ENCODE measurements at places on chromosomes 5 and 9.

- DNase-seq, result no peak
Observed at GRCh38 chr5:119037496-119038215, 33.2 kb upstream of the DMXL1 start.

DNA sequence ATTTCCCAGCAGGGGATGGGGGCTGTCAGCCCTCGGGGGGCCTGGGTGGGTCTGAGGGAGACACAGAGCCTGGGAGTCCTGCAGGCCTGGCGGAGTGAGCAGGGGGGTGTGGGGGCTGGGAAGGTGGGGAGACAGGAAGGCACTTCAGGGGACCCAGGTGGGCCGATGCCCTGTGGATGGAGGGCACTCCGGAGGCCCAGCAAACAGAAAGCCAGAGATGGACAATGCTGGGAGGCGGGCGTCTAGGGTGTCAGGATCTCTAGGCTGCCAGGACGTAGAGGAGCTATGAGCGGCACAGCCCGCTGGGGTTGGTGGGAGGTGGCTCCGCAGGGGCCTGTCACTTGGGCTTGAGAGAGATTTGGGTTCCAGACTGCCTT lies 87.6 kb upstream of the COL5A1 start:
- DNase-seq, result no peak

GRCh38 chr9:37035648-37036370 lies 1.7 kb upstream of the PAX5 start:
- DNase-seq, result no peak

- DNase-seq, result no peak
Observed at GRCh38 chr5:82910905-82911304, 166.3 kb downstream of the TMEM167A start.

DNA sequence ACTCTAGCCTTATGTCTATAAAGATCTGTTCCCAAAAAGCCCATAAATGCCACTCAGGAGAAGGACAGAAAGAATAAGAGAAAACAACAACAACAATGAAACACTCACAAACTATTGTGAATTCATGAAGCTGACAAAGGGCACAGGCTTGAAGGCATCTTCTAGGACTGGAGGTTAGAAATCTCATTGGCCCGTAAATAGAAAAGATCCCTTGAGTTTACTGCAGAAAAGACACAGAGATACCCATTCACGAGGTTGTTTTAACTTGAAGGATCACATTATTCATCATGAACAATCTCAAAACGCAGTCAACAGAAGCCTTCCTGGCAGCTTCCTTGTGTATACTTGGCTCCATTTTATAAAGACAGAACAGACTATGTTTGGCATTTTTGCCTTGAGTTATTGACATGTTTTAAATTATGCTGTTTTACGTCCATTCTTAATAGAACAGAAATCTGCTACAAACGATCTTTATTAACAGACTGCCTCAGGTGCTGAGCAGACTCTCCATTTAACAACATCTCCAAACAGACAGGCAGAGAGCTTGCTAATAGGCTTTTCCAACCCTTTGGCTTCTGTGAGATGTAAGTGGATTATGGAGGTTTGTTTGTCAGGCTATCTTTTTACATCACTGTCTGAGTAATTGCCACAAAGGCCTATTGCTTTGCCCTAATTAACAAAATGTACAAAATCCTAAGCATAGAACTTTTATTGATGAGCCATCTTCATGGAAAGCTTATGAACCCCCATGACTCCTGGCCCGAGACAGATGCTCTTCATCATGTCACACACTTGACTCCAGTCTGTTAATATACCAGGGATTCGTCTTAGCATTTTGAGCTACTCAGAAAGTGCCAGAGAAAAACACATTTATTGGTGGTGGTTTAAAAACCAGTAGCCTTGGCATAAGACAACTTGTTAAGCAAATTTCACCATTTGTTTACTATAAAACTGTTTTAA lies 735.3 kb upstream of the ZNF608 start:
- DNase-seq, result no peak

DNA sequence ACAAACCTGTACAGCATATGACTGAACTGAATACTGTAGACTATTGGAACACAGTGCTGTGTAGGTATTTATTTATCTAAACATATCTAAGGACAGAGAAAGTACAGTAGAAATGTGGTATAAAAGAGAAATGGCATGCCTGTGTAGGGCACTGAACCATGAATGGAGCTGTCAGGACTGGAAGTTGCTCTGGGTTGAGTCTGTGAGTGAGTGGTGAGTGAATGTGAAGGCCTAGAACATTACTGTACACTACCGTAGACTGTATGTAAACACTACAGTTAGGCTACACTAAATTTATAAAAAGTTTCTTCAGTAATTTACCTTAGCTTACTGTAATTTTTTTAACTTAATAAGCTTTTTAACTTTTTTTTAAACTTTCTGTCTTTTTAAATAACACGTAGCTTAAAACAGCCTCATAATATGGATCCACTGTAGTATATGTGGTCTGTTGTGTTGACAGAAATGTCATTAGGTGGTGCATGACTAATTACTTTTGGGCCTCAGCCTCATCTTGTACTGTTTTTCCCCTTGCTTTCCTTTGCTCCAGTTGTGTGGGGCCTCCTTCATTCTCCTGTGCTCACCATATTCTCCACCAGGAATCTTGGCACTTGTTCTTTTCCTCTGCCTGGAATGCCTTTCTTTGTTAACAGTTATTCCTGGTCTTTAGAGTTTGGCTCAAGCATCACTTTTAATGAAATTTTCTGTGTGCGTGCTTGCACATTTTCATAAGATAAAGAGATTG lies 8.8 kb downstream of the SPIN1 start:
- DNase-seq, result no peak

DNA sequence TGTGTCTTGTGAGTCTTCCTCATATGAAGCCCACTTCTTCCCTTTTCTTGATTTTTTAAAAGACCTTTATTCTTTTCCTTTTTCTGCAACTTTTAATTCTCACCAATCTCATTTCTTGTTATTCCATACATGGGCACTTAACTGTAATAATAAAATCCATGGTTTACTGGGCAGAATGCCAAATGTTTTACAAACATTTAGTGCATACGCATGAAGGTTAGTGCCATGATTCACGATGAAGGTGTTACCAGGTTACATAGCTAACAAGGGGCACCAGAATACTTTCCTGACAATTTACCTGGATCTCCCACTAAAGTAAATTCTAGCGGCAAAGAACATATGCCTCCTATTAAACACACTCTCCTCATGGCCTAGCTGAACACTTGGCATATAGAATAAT lies 28.5 kb downstream of the MAN2A1 start:
- DNase-seq, result no peak

DNA sequence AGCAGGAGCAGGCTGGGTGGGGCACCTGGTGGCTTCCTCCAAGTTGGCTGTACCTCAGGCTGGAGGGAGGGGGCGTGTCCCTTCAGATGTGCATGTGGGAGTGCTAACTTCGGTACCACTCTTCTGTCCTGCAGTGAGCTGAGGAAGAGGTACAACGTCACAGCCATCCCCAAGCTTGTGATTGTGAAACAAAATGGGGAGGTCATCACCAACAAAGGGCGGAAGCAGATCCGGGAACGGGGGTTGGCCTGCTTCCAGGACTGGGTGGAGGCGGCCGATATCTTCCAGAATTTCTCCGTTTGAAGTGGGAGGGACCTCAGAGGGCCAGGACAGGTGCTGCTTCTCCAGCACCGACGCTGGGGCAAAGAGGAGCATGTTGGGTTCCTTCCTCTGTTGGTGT lies 9.3 kb downstream of the NXNL2 start:
- no peak for DNase-seq

GRCh38 chr9:125246261-125246667 lies 5.1 kb upstream of the HSPA5 start:
- no peak for DNase-seq

GRCh38 chr5:170773024-170773985 lies 10.2 kb upstream of the GABRP start:
- DNase-seq, result no peak

- no peak for DNase-seq
Observed at GRCh38 chr5:75668445-75668844, 48.8 kb downstream of the POC5 start.

GRCh38 chr5:104111632-104112031 lies 549.0 kb upstream of the NUDT12 start:
- no peak for DNase-seq

- no peak for DNase-seq
Observed at GRCh38 chr5:121462441-121462840, 389.2 kb upstream of the FTMT start.

DNA sequence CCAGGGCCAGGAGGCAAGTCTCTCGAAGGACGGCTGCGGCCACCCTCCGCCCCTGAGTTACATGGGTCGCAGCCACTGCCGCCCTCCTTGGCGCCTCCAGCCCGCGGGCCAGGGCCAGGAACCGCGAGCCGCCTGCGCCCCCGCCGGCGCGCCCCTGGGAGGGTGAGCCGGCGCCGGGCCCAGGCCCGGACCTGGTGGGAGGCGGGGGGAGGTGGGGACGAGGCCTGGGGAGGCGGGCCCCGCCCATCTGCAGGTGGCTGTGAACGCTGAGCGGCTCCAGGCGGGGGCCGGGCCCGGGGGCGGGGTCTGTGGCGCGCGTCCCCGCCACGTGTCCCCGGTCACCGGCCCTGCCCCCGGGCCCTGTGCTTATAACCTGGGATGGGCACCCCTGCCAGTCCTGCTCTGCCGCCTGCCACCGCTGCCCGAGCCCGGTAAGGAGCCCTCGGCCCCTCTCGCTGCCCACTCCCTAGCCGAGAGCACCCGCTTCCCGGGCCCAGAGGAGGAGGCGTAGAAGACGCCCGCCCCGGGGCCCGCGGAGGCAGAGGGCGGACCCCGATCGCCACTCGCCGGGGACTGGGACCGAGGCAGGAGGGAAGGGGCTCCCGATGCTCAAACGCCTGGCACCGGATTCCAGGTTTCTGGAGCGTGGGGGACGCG lies at the start of gene ASS1:
Gene ASS1 (plus strand): TSS at position 397 of the 657 bp plus-strand sequence. CDS start 7,268 bp downstream, outside the sequence.
- no peak for DNase-seq

DNA sequence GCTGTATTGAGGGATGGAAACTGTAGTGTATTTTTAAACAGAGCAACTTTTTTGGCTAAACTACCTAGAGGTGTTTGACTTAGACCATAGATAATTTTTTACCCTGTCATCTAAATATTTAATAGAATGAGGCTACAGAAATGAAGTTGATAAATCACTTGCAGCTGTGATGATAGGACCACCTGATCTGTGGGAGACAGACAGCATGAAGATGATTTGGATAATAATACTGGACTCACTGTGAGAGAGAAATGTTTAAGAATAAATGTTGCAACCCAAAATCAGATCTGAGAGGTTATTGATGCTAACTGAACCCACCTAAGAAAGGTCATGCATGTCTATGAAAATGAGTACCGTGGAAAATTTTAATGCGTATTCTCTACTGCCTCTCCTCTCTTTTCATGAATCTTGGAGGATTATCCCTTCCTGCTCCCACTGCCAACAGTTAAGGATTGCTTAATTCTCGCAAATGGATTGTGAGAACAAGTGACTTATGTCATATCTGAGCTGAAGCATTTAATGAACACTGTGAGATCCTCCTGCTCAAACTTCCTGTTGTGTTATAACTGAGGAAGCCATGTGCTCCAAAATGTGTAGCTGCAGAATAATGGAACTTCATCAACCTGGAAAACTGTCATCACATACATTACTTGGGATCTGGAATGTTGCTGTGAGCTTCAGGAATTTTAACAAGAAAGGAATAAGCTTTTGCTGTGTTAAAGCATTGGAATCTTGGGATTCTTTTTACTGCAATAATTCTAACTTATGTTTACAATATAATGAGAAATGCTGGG lies 617.9 kb upstream of the CDH18 start:
- DNase-seq, result no peak

DNA sequence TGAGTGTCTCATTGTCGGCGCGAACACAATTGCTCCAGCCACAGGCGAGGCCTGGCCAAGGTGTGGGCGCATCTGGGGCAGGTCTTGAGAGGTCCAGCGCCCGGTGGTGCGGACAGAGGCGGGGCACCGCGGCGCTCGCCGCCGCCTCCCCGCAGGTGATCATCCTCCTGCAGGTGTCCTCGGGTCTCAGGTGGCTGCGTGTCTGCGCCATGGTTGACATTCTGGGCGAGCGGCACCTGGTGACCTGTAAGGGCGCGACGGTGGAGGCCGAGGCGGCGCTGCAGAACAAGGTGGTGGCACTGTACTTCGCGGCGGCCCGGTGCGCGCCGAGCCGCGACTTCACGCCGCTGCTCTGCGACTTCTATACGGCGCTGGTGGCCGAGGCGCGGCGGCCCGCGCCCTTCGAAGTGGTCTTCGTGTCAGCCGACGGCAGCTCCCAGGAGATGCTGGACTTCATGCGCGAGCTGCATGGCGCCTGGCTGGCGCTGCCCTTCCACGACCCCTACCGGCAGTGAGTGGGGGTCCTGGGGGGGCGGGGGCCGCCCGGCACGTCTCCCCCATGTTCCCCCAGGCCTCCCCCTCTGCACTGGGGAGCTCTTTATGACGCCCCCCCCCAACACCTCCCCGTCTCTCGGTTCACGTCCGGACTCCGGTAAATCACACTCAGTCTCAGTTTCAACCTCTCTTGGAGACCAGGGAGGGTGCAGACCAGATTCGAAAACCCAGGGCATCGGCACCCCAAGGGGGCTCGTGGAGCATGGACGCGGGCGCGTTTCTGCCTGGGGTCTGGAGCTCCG lies 446 bp downstream of the NXNL2 start:
- no peak for DNase-seq

DNA sequence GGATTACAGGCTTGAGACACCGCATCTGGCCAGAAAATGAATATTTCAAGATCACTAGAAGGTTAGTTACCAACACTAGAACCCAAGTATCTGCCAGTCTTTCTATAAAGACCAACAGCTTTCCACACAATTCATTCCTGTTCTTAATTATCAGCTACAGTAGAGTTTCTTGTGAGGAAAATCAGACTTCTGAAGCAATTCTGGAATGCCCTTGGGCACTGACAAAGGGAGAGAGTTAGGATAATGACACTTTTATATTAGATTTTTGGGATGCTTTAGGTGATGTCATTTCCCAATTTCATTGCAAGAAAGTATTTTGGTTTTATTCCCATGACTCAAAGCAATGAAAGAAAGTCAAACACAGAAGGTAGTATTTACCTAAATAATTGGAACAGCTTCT lies 497.0 kb upstream of the TUSC1 start:
- no peak for DNase-seq

- DNase-seq, result no peak
Observed at GRCh38 chr5:115514220-115514619, 30.4 kb downstream of the FEM1C start.

DNA sequence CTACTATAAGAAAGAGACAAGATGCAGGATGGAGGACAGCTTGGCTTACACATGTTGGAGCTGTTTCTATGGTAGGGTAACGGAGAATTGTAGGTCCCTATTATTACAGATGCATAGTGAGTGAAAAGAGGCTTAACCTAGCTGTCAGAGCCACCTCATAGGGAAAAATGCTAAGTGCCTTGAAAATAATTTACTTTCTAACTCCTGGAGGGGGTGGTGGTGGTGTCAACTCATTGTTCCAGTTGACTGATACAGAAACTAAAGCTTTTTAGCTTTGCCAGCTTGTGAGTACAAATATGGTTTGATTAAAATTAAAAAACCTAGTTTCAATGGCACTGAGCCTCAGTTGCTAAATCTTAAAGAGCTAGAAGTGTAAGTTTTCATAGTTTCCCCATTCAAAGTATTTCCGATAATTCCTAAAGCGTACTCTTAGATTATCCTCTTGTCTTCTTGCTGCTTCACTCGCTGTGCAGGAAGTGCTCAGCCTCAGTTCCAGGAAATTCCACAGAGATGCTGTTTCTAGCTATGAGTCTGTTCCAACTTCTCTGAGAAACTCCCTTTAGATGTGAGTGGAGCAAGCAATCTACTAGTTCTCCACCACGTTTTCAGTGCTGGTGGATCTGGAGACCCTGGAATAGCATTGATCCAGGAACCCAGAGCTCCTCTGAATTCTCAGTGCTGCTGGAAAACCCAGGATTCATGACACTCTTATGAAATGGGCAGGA lies 265.2 kb downstream of the DMAC1 start:
- DNase-seq, result no peak
